ENCODE measurements at places on chromosomes 12 and 14.
A peak's percentile ranks its signal among the peaks of the same experiment; 100 is the strongest.

GRCh38 chr12:103913100-103913499 lies 17.1 kb upstream of the HSP90B1 start:
- no peak for DNase-seq
- no peaks in the 10 kb centered on the region for H3K36me3 ChIP-seq
- H3K27me3 ChIP-seq = no peaks in the 10 kb centered on the region
- H3K27ac ChIP-seq = no peak overlapping the region

DNA sequence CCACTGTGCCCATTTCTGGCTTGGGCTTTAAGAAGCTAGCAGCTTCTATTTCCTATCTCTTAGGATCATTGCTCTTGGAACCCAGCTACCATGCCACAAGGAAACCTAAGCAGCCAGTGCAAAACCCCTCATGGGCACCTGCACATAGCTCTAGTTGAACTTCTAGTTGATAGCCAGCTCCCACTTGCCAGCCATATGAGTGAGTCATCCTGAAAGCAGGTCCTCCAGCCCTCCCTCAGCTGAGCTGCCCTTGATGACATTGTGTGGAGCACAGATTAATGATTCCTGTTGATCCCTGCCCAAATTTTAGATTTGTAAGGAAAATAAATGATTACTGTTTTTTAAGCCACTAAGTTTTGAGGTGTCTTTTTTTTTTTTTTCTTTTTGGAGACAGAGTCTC lies 234.2 kb upstream of the FBXO33 start:
- peaks cover 11% of the 10 kb centered on the region for H3K4me1 ChIP-seq
- H3K36me3 ChIP-seq = no peaks in the 10 kb centered on the region
- DNase-seq = no peak
- H3K27me3 ChIP-seq = no peaks in the 10 kb centered on the region
- H3K27ac ChIP-seq = no peak overlapping the region

DNA sequence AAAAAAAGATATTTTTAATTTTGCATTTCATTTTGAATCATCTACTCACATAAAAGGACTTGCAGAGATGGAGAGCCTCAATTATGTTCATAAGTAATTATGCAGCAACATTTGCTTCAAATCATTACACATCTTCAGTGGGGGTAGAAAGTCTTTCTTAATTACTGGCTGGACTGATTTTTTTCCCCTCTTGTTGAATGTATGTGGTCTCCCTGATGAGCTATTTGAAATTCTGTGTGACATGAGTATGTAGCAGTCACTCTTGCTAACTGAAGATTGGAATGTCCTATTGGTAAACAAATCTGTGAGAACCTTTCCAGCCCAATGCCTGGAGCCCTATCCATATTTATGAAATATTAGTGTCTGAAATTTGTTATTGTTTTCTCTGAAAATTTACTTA lies 139.8 kb downstream of the TMTC2 start:
- H3K4me3 ChIP-seq = no peak overlapping the region
- H3K27me3 ChIP-seq = no peaks in the 10 kb centered on the region
- no peak overlapping the region for H3K27ac ChIP-seq
- DNase-seq = no peak

- H3K27ac ChIP-seq = peak overlapping the region; percentile 98
- peak overlapping the region; percentile 45 for H3K4me3 ChIP-seq
- H3K4me1 ChIP-seq = peaks cover 32% of the 10 kb centered on the region
- H3K27me3 ChIP-seq = no peaks in the 10 kb centered on the region
These were observed 13.6 kb upstream of the TPCN1 start for GRCh38 chr12:113207613-113208040.

DNA sequence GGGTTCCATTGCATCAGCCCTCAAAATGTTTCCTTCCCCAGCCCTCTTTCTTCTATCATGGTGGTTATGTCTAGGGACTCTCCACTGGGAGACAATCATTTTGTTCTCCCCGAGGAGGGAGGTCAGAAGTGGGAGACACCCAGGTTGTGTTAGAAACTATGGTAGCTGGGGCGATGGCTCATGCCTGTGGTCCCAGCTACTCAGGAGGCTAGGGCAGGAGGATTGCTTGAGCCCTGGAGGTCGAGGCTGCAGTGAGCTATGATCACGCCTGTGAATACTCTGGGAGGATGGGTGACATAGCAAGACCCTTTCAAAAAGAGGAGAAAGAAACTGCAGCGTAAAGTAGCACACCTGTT lies 13.0 kb upstream of the LRRC23 start:
- H3K36me3 ChIP-seq = peaks cover 4% of the 10 kb centered on the region
- H3K27ac ChIP-seq = no peak overlapping the region
- DNase-seq = no peak
- H3K4me1 ChIP-seq = peaks cover 14% of the 10 kb centered on the region
- peak overlapping the region; percentile 57 for H3K4me3 ChIP-seq
- H3K27me3 ChIP-seq = no peaks in the 10 kb centered on the region

Measured in Karpas-422 (cell line).